Stimulated activated CD8-positive, alpha-beta memory T cell treated with anti-CD3 and anti-CD28 coated beads, Interleukin-7, amount 100 ng/mL, for 48 hours (primary cell): ENCODE measurements at places on chromosomes 6 and 20.

DNA sequence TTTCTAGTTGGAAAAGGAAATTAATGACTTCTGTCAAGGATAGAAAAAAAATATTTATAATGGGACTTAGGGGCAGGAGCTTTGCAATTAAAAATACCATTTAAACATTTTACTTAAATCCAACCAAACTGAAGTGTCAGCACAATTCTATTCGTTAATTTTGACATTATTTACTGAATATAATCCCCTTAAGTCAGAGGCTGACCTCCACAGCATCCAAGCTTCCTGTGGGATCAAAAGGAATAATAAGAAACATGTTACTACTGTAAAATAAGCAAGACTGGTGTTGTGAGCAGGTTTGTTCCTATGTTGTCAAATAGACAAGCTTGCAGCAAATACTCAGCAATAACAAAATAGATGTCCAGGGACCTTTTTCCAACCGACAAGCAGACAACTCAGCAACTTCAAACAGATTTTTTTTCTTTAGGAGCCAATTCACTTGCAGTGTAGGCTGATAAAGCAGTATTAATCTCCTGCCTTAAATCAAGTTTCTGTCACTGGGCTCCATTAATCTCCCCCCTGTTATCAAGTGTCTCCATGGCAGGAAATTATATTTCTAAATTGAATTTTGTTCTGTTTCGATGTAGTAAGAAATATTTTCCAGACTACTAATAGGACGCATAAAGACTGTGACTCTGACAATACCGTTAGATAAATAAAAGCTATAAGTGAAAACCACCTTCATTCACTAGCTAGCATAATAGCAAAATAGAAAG is 157.4 kb downstream of the HACE1 start:
- no peak for DNase-seq

DNA sequence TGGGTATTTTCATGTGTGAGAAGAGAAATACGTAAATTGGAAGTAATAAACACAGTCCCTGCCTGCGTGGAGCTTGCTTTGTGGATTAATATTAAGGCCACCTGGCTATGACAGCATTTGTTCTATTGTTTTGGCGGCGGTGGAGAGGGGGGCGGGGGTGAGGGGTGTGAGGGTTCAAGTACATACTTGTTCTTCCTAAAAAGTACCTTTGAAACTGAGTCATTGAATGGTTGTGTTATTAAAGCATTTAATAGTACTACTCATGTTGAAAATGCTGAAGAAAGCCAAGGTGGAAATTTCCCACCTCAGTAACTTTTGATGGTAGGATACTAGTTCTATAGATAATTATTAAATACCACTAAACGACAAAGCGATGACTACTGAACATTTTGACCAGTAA is 95.0 kb downstream of the FOXC1 start:
- DNase-seq, result no peak

GRCh38 chr6:149896491-149896890 is 1.4 kb downstream of the RAET1E start:
- DNase-seq, result no peak

GRCh38 chr6:56959094-56959493 is 4.2 kb downstream of the BEND6 start:
- DNase-seq, result no peak

GRCh38 chr6:55853008-55854001 is 22.1 kb downstream of the BMP5 start:
- no peak for DNase-seq

GRCh38 chr6:29011276-29011734 is 6.2 kb upstream of the ZNF311 start:
- no peak for DNase-seq

DNA sequence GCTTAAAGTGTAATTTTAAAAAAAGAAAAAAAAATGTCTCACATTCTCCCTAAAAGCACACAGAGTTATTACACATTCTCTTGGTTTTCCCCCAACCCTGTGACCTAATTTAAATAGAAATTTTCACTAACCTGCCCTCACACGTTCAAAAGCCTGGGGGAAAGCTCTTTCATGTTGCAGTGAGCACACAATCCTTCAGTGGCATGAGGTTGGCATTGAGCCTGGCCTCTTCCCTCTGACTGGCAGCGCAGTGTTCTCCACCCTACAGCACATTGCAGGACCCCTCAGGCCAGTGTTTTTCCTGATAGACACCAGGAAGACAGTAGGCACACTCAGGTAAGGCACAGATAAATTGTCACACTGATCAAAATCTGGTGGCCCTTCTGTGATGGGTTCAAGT is 34.1 kb downstream of the TNFRSF21 start:
- no peak for DNase-seq

DNA sequence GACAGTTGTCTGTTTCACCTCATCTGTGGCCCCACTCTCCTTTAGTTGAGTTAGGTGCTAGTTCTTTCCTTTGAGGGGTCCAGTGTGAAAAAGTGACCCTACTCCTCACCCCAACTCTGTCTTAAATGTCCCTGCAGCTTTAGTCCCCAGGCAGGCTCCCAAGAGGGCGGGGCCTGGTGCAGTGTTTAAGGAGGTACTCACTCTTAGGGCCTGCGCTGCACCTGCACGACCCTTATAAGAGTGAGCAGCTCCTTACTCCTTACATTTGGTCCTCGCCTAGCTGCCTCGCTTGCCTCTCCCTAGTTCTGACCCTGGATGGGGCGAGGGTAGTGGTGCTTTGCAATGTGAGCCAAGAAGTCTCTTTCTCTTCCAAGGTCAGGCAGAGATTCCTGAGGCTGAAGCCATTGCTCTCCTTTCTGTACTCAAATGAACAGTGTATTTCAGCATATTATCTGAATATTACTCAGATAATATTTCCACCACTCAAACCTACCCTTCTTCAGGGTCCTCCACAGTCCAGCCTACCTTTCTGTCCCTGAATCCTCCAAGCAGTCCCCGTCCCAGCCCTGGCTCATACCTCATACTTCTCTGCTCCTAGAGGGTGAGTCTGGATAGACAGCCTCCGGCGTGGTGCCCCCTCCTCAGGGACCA is 11.9 kb upstream of the VEGFA start:
- DNase-seq, result no peak

GRCh38 chr6:14089224-14089623 is 28.3 kb upstream of the CD83 start:
- DNase-seq, result no peak

- no peak for DNase-seq
Measured at GRCh38 chr20:7151676-7152470, 384.4 kb downstream of the BMP2 start.

DNA sequence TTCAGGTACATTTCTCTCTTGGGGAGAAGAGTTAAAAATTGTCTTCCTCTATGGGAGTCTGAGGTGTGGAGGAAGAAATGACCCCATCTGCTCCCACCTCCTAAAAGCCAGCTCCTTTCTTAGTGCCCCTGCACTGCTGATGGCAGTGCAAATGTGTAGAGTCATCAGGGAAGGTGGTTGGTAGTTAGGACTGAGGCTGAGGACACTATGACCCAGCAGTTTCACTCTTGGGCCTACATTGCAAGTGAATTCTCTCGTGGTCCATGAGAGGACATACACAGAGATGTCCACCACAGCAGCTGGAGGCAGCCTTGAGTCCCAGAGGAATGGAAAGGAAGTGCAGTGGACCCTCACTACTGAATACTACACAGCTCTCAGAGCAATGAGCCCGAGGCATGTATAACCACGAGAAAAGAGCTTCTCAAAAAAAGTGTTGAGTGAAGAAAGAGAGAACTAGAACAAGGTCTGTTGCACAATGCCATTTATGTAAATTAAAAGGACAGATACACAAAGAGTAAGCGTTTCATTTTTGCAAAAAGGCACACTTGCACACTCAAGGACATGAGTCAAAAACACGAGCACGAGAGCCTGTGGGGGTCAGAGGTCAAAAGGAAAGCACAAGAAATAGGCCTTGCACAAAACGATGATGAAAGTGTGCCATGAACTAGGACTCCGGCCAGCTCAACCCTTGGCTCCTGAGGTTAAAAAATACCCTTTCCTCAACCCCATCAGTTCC is 308.2 kb upstream of the PRND start:
- no peak for DNase-seq

DNA sequence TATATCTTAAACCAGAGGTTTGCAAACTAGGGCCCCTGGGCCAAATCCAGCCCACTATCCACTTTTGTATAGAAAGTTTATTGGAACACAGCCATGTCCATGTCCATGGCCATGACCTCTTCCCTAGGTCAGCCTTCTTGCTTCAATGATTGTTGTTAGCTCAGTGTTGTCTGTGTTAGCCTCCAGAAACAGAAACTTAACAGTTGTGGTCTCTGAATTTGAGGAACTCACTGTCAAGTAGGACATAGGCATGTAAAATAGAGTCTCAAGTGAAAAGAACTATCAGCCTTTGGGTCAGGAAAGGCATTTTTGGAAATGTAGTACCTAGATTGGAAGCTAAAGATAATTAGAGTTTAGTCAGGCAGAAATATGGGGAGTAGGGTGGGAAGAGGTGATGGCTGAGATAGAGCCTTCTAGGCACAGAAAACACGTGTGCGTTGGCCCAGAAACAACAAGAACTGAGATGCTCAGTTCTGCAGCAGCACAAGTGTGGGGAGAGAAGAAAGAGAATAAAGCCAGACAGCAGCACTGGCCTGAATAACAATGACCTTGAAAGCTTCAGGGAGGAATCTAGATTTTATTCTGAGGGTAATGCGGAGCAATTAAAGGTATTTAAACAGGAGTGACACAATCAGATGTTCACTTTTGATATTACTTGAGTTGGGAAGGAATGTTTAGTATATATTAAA is 87.0 kb upstream of the OLIG3 start:
- no peak for DNase-seq

DNA sequence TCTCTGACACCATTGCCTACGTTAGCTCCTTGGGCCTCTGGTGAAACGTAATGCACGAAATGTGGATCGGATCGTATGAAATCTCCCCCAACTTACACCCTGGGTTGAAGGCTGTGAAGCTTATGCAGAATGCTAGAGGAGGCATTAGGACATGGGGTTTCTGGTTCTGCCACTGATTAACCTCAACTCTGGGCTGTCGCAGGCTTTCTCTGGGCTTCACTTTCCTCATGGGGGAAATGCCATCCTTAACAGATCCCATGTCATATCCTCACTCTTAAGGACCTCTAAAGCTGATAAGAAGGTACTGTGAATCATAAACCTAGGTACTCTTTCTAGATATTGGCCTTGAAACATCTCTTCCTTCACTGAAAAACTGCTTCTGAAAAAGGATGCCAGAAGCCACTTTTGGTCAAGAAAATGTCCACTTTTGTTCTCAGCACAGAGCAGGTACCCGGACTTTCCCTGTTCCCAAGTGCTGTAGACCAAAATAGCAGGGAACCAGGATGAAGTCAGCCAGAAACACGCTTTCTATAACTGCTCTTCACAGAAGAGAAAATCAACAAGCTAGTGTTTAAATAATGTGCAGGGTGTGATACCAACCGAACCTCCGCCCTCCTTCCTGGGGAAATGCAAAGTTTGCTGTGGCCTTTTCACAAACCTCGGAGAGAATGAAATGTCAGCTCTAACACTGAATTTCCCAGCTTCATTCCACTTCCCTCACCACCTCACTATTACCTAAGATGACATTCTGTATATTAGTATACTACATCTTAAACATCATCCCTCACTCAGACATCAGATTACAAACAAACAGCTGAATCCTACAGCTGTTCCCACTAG is 118.9 kb downstream of the BACH2 start:
- DNase-seq, result no peak

DNA sequence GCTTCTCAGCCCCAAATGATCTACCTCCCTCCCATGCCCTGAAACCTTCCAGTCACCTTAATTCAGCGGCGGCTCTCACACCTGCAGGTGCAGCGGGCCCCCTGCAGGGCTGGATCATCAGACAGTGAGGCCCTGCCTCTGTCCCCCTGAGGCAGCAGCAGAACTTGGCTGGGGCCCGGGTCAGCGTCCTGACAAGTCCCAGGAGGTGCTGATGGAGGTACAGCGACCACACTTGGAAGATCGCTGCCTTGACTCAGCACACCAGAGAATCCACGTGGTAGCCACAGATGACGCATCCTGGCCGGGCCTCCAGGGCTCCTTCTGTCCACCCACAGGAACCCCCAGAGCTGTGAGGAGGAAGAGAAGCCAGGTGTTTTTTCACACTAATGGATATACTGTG is 116.4 kb upstream of the THBS2 start:
- DNase-seq, result no peak

- DNase-seq, result no peak
Measured at GRCh38 chr6:90691823-90692222, 105.0 kb upstream of the MAP3K7 start.
